ENCODE measurements at places on chromosomes 4 and X.

GRCh38 chrX:51641421-51642021, 22.8 kb upstream of the CENPVL3 start:
- DNase-seq: peak; percentile 35

DNA sequence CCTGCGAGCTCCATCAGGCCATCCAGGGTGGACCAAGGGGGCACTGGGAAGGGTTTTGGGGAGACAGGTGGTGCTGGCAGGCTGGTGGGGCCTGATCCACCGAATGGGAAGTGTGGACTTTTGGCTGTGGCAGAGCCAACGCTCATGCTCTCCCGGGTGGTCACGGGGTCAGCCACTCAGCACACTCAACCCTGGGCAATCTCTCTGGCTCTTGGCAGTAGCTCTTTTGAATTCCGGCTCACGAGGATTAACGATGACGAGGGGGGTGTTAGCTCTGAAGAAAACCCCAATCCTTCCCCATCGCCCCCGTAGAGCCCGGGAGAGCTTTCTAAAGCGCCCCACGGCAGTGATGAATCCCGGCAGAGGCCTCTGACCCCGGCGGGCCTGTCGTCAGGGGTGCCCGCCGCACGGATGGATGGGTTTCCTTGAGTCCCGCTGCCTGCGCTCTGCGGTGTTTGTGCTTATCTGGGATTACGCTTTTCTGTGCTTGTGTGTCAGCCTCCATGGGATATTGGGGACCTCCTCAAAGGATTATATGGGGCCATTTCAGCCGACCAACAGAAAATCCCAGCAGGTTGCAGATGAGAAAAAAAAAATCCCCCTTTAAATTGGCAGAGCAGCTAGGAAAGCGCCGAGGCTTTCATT, 156.8 kb upstream of the PSAPL1 start:
- no peak for DNase-seq

- no peak for DNase-seq
These were observed 158.0 kb downstream of the PALLD start for GRCh38 chr4:168654848-168655174.

DNA sequence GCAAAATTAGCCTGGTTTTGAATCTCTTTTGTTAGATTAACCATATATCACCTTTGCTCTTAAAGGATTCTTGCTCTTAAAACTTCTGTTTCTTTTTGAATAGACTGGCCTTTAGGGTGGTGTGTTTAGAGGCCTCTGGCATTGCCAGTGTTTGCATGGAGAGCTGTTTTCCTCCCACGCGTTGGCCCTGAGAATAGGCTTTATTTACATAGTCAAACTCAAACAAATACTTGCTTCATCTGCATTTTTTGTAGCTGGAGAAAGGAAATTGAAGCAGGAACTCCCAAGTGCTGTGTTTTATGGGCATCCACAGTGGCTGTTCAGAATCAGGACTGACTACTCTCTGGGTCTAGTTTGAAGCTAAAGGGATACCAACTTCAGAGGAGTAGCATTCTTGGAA, 2.7 kb downstream of the SHROOM2 start:
- DNase-seq: peak; percentile 1

DNA sequence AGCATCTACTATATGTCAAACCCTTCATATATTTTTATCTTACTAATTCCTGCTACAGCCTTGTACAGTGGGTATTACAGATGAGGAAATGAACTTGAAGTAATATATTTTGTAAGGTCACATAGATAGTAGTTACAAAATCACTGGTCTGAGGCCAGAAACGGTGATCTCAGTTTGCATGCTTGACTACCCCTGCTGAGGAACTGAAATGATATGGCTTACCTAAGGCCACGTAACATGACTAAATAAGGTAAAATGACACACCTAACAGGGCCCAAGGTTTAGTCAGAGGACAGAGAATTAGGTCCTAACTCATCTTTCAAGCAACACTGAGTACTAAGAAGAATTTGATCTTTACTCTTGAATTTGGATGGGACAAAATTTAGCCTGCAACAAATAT, 1.5 kb upstream of the COMMD8 start:
- no peak for DNase-seq

GRCh38 chr4:2352729-2353221, 65.7 kb downstream of the ZFYVE28 start:
- DNase-seq: no peak

DNA sequence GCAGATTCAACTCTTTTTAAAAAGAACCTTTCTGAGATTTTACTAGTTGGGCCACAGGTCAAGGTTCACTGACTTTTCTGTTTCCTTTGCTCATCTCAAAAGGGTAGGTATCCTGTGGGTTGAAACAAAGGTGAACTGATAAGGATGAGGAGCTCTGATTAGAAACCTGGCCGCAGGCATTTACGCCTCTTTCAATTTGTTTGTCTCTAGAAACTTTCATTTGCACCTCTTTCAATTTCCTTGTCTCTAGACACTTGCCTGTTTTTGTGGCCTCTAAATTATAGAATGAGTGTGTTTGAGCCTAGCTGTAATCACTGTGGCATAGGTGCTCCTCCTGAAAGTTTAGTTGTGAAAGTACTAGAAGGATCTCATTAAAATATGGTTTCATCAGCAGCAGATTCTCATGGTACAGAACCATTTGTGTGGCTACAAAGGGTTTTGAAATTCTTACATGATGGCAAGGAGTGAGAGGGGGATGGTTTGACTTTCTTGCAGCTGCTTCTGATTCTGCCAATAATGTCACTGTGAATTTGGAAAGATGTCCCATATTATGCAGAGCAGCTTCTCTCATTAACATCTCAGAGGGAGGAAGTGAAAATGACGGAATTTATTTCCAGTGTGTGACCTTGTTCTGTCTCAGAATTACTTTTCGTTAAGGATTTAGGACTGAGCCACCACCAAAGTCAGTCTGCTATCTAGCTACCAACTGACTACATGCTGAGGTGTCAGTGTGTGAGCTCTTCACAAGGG, 142.2 kb downstream of the SH2D1A start:
- no peak for DNase-seq

GRCh38 chr4:141464366-141464765, 172.0 kb upstream of the IL15 start:
- DNase-seq: no peak

GRCh38 chr4:81471298-81471587, 464 bp downstream of the RASGEF1B start:
- DNase-seq: no peak

- peak; percentile 80 for DNase-seq
These were observed 159.6 kb downstream of the SOWAHB start for GRCh38 chr4:76738086-76738931.

DNA sequence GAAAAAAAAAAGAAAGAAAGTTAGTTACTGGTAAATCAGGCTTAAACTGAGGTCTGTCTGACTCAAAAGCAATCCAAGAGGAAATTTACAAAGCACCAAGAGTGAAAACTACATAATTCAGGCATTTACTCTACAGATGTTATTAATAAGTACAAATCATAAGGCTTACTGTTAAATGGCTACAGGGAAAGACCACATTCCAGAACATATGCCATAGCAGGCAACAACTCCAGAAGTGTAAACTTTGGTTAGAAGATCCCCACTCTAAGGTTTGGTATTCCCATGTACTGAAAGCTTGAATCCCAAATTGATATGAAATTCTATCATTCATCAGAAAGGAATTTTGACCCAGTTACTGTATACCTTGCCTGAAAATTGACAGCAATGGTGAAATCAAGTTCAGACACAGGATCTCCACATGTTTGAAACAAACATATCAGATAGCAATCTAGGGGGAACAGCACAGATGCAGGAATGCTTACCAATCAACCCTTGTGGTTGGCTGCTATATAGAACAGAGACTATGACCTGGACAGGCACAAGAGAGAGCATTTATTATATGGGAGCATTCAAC, 6.6 kb downstream of the USP26 start:
- no peak for DNase-seq

- DNase-seq: peak; percentile 52
These were observed 789 bp downstream of the ARHGAP10 start for GRCh38 chr4:147732518-147733235.

- DNase-seq: no peak
These were observed 20.6 kb downstream of the CNKSR2 start for GRCh38 chrX:21394792-21395191.

GRCh38 chr4:105257817-105258495, 111.3 kb downstream of the TET2 start:
- DNase-seq: no peak

- no peak for DNase-seq
These were observed 89.9 kb upstream of the PRKX start for GRCh38 chrX:3803305-3803704.

DNA sequence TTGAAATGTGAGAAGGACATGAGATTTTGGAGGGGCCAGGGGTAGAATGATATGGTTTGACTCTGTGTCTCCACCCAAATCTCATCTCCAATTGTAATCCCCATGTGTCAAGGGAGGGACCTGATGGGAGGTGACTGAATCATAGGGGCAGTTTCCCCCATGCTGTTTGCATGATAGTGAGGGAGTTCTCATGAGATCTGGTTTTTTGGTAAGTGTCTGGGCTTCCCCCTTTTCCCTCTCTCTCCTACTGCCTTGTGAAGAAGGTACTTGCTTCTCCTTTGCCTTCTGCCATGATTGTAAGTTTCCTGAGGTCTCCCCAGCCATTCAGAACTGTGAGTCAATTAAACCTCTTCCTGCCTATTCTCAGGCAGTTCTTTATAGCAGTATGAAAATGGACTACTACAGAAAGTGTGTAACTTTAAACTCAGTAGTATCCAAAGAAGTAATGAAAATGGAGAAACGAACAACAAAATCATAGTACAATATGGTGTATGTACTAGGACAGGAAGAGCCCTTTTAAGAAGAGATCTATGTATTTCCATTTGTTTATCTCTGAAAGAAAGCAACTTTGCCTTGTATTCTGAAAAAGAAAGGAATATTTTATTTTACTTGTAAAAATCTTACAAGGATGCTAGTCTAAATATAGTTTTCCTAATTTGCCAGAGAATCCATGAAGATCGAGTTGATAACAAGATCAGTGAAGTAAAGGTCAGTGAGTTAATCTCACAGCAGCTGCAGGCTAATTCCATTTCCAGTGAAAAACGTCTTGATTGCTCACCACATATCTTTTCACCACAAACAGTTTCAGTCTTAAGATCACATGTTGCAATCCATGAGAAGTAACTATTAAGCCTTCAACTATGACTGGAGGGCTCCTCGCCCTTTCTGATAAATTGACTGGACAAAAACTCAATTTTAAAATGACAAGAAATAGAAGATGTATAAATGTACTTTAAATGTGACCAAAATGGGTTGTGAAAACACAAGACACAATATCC, 20.5 kb downstream of the PKD2 start:
- peak; percentile 91 for DNase-seq

DNA sequence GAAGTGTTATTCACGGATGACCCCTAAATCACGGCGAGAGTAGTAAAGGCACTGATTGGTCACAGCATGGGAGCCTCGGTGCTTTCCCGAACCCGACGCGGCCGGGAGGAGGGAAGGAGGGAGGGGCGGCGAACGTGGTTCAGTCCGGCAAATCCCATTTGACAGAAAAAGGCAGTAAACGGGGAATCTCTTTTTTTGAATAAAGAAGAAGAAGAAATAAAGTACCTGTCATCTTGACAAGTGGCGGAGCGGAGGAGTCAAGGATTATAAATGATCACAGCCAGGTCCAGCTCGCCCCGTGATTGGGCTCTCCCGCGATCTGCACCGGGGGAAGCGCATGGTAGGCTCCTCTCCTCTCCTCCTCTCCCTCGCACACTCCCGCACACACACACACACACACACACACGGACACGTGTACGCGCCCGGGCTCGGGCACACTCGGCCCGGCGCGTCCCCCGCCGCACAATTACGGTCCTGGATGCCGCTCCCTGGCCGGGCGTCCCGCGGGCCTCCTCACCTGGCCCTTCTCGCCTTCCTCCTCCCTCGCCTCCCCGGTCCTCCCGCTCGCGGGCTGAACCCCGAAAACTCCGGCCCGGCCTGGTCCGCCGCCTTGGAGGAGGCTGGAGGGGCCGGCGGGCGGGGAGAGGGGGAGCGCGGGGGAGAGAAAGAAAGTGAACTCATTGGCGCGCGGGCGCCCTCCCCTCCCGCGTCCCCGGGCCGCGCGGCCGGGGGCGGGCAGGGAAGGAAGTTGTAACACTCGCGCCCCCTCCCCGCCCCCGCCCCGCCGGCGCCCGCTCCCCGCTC, 99.2 kb upstream of the TENM3 start:
- DNase-seq: peak; percentile 74

DNA sequence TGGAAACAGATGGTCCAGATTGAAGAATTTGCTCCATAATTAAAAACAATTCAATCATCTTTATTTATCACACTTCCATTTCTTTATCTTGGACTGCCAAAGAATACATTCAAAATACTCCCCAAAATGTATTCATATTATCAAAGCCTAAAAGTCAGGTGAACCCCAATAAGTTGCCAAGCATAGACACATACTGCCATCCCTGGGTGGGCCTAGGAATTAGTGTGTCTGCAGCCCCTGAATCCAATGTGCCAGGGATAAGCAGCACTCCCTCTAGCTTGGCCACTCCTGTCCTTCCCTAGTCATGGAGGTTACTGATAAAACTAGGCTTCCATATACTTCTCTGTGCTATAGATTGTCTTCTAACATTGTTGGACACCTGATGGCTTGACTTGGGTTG, 199.9 kb downstream of the TENM3 start:
- no peak for DNase-seq

GRCh38 chr4:152427981-152428380, 107.9 kb downstream of the FBXW7 start:
- DNase-seq: no peak

- DNase-seq: peak; percentile 24
These were observed 39.1 kb downstream of the PDGFRA start for GRCh38 chr4:54268151-54268550.

GRCh38 chr4:65645185-65645584, 25.1 kb downstream of the EPHA5 start:
- DNase-seq: peak; percentile 40

GRCh38 chr4:100590325-100590724, 72.5 kb upstream of the EMCN start:
- DNase-seq: no peak

- DNase-seq: peak; percentile 96
These were observed 19.7 kb downstream of the MAEA start for GRCh38 chr4:1309261-1310010.

DNA sequence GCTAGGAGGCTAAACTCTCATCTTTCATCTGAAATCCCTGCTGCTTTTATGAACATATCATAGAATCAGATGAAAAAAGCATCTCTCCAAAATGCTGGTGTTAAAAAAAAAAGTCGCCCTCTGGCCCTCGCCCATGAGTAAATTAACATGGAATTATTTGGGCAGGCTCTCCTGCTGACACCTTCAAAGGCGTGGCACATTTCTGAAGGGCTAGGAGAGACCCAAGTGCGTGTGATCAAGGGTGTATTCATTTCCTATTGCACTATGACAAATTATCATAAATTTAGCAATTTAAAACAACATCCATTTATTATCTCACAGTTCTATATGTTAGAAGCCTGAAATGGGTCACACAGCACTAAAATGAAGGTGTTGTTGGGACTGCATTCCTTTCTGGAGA, 5.1 kb downstream of the ANXA3 start:
- no peak for DNase-seq

GRCh38 chr4:3296651-3297050, 3.8 kb downstream of the RGS12 start:
- DNase-seq: no peak

DNA sequence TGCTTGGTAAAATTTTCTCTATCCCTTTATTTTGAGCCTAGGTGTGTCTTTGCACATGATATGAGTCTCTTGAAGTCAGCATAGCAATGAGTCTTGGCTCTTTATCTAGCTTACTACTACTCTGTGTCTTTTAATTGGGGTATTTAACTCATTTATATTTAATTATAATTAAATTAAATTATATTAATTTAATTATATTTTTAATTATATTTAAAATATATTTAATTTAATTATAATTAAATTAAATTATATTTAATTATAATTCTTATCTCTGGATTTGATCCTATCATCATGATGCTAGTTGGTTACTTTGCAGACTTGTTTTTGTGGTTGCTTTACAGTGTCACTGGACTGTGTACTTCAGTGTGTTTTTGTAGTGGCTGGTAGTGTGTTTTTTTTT, 201.2 kb upstream of the ITM2A start:
- DNase-seq: no peak

Measured in EL (cell line).